Caco-2 (cell line): ENCODE measurements at places on chromosomes 1 and 21. TPM values are rescaled to one million over a fixed set of nuclear protein-coding genes. Genes with fewer than 3 reads are reported as not detected.

DNA sequence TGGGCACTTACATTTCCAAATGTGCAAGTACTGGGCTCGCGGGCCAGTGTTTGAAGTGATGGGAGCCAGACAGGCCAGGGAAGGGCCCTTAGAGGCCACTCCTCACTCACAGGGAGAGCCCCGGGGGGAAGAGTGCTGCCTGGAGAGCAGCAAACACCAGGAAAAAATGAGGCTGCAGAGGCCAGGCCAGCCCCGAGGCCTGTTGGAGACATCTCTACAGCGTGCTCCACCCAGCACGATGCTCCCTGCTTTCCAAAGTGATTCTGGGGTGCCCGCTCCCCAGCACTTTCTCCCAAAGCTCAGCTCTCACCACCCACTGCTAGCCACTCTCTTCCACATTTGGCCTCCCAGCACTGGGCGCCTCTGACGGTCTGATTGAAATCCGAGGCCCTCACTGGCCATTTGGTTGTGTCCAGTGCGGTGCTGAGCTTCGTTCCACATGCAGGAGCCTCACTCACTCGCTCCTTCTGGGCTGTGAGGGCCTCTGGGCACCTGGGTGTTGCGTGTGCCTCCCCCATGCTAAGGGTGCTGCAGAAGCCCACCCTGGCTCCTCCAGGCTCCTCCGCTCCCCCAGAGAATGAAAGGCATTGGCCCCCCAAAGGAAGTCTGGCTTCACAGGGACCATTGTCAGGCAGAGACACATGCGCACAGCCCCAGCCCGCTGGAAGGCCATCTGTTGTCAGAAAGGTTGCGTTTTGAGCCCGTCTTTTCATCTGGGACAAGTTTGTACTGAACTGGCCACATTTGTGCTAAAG, 385.4 kb upstream of the VAMP3 start:
- no peak overlapping the region for H3K27ac ChIP-seq
- H3K4me3 ChIP-seq = no peak overlapping the region
- no peak for DNase-seq
- peaks cover 13% of the 10 kb centered on the region for H3K4me1 ChIP-seq
- H3K36me3 ChIP-seq = no peaks in the 10 kb centered on the region
- no peaks in the 10 kb centered on the region for H3K27me3 ChIP-seq

GRCh38 chr1:119981986-119982815, 85.9 kb upstream of the ADAM30 start:
- no peaks in the 10 kb centered on the region for H3K4me1 ChIP-seq
- H3K4me3 ChIP-seq = no peak overlapping the region
- H3K27ac ChIP-seq = no peak overlapping the region
- no peak for DNase-seq
- H3K27me3 ChIP-seq = no peaks in the 10 kb centered on the region

GRCh38 chr1:91829293-91830153, 56.4 kb downstream of the TGFBR3 start:
- H3K4me1 ChIP-seq = peaks cover 15% of the 10 kb centered on the region
- no peak overlapping the region for H3K27ac ChIP-seq
- no peak for DNase-seq
- no peaks in the 10 kb centered on the region for H3K27me3 ChIP-seq

DNA sequence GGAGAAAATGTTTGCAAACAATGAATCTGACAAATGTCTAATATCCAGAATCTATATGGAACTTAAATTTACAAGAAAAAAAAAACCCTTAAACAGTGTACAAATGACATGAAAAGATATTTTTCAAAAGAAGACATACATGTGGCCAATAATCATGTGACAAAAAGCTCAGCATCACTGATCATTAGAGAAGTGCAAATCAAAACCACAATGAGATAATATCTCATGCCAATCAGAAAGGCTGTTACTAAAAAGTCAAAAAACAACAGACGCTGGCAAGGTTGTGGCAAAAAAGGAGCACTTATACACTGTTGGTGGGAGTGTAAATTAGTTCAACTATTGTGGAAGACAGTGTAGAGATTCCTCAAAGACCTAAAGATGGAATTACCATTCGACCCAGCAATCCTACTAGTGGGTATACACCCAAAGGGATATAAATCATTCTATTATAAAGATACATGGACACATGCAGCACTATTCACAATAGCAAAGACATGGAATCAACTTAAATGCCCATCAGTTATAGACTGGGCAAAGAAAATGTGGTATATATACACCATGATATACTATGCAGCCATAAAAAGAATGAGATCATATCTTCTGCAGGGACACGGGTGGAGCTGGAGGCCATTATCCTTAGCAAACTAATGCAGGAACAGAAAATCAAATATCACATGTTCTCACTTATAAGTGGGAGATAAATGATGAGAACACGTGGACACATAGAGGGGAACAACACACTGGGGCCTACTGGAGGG, 123.2 kb downstream of the PTPRC start:
- H3K36me3 ChIP-seq = no peaks in the 10 kb centered on the region
- no peaks in the 10 kb centered on the region for H3K27me3 ChIP-seq

- H3K36me3 ChIP-seq = no peaks in the 10 kb centered on the region
- DNase-seq = no peak
- H3K27me3 ChIP-seq = no peaks in the 10 kb centered on the region
- H3K4me3 ChIP-seq = no peak overlapping the region
- H3K27ac ChIP-seq = no peak overlapping the region
Measured at GRCh38 chr1:45016767-45017166, 4.7 kb downstream of the UROD start.

- H3K27ac ChIP-seq = no peak overlapping the region
- H3K4me1 ChIP-seq = no peaks in the 10 kb centered on the region; the same call in 1 of the 2 replicates
- no peaks in the 10 kb centered on the region for H3K36me3 ChIP-seq
- no peaks in the 10 kb centered on the region for H3K27me3 ChIP-seq
- H3K4me3 ChIP-seq = no peak overlapping the region
Measured at GRCh38 chr1:212633161-212633560, 24.6 kb downstream of the ATF3 start.

Gene IL20
- total RNA-seq = not detected in 2 replicates

Gene MEX3A
- total RNA-seq = 8.9 and 12.2 TPM in 2 replicates

GRCh38 chr1:31901838-31902509, 36.2 kb downstream of the PTP4A2 start:
- H3K36me3 ChIP-seq = no peaks in the 10 kb centered on the region
- H3K4me1 ChIP-seq = no peaks in the 10 kb centered on the region
- H3K27ac ChIP-seq = no peak overlapping the region
- no peak overlapping the region for H3K4me3 ChIP-seq
- H3K27me3 ChIP-seq = no peaks in the 10 kb centered on the region

- no peak overlapping the region for H3K27ac ChIP-seq
- DNase-seq = no peak
- H3K27me3 ChIP-seq = no peaks in the 10 kb centered on the region
- H3K4me3 ChIP-seq = no peak overlapping the region
Measured at GRCh38 chr1:12424087-12424529, 193.9 kb downstream of the DHRS3 start.

DNA sequence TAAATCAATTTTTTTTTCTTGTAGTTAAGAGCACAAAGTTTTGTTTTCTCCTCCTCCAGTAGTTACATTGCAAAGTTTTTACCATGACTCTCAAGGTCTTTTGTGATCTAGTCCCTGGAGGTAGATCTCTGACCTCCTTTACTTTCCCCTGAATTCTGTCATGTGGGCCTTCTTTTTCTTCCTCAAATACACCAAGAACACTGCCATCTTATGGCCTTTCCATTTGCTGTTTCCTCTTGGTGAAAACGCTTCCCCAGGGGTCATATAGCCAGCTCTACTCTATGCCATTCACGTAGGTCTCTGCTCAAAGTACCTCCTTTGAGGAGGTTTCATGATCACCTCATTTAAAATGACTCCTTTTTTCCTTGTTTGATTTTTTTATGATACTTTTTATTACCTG, 2.7 kb downstream of the DDX20 start:
- H3K27ac ChIP-seq = peak overlapping the region; percentile 58
- H3K4me3 ChIP-seq = no peak overlapping the region
- H3K27me3 ChIP-seq = no peaks in the 10 kb centered on the region
- no peaks in the 10 kb centered on the region for H3K36me3 ChIP-seq

DNA sequence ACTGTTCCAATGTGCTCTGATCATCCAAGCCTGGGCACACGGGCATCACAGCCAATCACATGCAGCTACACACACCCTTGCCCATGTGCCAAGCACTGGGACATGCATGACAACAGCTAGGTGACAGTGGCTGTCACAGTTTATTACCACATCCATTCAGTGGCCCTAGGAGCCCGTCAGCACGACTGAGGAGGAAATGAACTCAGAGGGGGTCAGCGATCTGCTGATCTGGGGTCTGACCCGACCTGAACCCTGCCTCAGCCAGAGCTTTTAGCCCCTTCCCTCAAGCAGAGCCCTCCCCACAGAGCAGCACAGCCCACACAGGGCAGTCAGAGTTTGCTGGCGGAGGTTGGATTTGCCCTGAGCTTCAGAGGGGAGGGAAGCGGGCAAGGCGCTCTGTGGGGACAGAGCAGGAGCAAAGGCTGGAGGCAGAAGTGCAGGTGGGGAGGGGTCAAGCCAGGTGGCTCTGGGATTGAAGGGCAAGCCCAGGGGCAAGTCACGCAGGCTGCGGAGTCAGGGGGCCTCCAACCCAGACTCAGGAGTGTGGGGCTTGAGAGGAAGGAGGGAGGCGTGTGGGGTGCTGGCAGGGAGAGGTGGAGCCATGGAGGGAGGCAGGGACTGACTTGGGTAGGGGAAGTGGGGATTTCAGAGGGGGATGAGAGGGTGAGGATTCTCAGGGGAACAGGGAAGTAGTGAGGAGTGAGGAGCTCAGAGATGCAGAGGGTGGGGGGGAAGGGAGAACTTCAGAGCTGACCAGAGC, 10.4 kb downstream of the SH3BGRL3 start:
- H3K27ac ChIP-seq = no peak overlapping the region
- peaks cover 1% of the 10 kb centered on the region; the same call in 1 of the 2 replicates for H3K4me1 ChIP-seq
- no peak overlapping the region for H3K4me3 ChIP-seq
- H3K27me3 ChIP-seq = no peaks in the 10 kb centered on the region

GRCh38 chr21:39456665-39457064, 4.9 kb downstream of the SH3BGR start:
- no peaks in the 10 kb centered on the region for H3K36me3 ChIP-seq
- no peak for DNase-seq
- H3K27ac ChIP-seq = no peak overlapping the region
- no peaks in the 10 kb centered on the region for H3K4me1 ChIP-seq
- no peaks in the 10 kb centered on the region for H3K27me3 ChIP-seq
- no peak overlapping the region for H3K4me3 ChIP-seq

DNA sequence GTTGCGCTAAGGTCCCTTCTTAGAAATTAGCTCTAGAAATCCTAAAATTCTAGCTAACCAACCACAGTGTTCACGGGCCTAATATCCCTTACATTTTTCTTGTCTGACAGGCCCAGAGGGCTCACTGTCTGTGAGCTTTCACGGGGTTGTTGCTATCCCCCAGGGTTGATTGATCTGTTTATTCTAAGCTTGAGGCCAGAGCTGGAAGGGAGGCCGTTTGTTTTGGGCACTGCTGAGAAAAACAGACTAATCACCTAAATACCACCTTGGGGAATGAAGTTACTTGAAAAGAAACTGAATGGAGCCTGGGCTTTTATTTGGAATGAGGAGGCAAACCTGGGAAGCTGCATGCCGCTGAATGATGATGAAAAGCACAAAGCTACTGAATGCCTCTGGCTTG, 162.4 kb downstream of the KIF26B start:
- no peaks in the 10 kb centered on the region for H3K27me3 ChIP-seq
- H3K4me3 ChIP-seq = no peak overlapping the region
- H3K4me1 ChIP-seq = no peaks in the 10 kb centered on the region

GRCh38 chr21:42091899-42092508, 20.9 kb downstream of the UMODL1 start:
- H3K27me3 ChIP-seq = no peaks in the 10 kb centered on the region
- H3K27ac ChIP-seq = peak overlapping the region; percentile 45
- no peak overlapping the region for H3K4me3 ChIP-seq
- DNase-seq = no peak

- no peak overlapping the region for H3K4me3 ChIP-seq
- H3K27me3 ChIP-seq = no peaks in the 10 kb centered on the region
- H3K27ac ChIP-seq = no peak overlapping the region
- H3K36me3 ChIP-seq = peaks cover 2% of the 10 kb centered on the region
- DNase-seq = no peak
- peaks cover 24% of the 10 kb centered on the region for H3K4me1 ChIP-seq
Measured at GRCh38 chr1:12407050-12407961, 177.5 kb downstream of the VPS13D start.

Gene SH2D1B
- total RNA-seq = not detected in 2 replicates

GRCh38 chr1:192485692-192486436, 89.7 kb upstream of the RGS1 start:
- H3K4me1 ChIP-seq = no peaks in the 10 kb centered on the region
- H3K4me3 ChIP-seq = no peak overlapping the region
- no peak overlapping the region for H3K27ac ChIP-seq
- H3K36me3 ChIP-seq = no peaks in the 10 kb centered on the region
- no peak for DNase-seq

- peaks cover 8% of the 10 kb centered on the region for H3K4me1 ChIP-seq
- no peaks in the 10 kb centered on the region for H3K36me3 ChIP-seq
- H3K27me3 ChIP-seq = no peaks in the 10 kb centered on the region; the same call in 1 of the 2 replicates
- peak overlapping the region; percentile 94 for H3K4me3 ChIP-seq
Measured at GRCh38 chr21:32393677-32394001, 827 bp upstream of the URB1 start.

DNA sequence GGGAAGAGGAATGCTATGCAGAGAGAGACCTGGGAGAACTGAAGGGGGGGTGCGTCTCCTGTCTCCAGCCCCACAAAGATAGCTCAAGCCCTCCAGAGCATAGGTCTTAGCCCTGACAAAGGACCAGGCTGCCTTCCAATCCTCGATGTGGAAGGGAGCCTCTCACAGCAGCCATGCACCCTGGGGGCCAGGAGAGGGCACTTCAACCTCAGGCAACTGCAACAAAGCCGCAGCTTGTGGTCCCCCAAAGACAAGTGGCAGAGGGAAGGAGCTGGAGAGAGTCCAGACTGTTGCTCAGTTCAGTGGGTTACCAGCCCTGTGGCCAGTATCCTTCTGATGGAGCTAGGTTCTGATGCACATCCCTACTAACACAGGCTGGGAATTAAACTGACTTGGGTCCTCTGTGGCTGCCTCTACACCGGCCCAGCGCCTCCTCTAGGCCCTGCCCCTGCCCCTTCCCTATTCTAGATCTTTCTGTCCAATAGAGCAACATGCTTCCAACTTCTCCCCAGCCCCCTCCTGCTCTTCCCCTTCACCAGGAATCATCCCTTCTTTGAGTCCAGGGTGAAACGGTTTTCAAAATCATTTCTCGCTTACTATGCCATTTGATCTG, 100.7 kb upstream of the SPATA6 start:
- peak; percentile 65 for DNase-seq
- no peak overlapping the region for H3K27ac ChIP-seq
- no peaks in the 10 kb centered on the region for H3K4me1 ChIP-seq
- H3K27me3 ChIP-seq = no peaks in the 10 kb centered on the region; the same call in none of the 2 replicates
- H3K36me3 ChIP-seq = no peaks in the 10 kb centered on the region

- no peaks in the 10 kb centered on the region for H3K36me3 ChIP-seq
- H3K4me3 ChIP-seq = no peak overlapping the region
- H3K4me1 ChIP-seq = no peaks in the 10 kb centered on the region; the same call in 1 of the 2 replicates
- no peaks in the 10 kb centered on the region for H3K27me3 ChIP-seq
- peak; percentile 38 for DNase-seq
Measured at GRCh38 chr1:23478896-23479665, 4.9 kb downstream of the ASAP3 start.
